ENCODE measurements at places on chromosomes 5 and 9. TPM values are rescaled to one million over a fixed set of nuclear protein-coding genes. Genes with fewer than 3 reads are reported as not detected.

DNA sequence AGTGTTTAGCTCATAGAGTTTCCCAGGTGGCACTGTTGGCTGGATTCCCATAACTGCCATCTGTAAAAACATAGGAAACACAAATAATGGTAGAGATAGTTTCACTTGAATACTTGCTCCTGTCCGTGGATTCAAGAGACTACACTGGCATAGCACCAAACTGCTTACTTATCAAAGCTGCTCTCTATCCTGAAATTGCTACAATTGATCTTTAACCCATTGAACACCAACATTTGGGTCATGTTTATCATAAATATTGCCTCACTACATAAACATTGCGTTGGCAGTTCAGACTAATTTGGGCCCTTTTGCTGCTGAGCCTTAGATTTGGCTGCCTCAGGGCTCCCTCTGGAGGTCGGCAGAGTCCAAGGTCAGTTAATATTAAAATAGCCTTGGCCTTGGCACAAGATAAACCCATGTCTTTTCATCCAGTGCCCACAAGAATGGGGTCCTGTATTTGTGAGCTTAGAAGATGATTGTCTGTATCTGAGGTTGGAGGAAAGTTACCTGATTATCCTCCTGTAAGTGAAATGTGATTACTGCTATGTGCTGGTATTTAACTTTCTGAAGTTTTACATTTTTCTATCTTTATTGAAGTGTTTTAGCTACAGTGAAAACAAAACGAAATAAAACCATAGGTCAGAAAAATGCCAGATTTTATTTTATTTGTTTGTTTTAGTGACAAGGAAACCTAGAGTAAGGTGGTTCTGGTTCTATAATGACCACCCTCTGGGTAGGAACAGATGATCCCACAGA, 4.0 kb upstream of the RANBP3L start:
- H3K4me3 ChIP-seq, result no peak overlapping the region
- DNase-seq, result no peak
- H3K36me3 ChIP-seq, result no peaks in the 10 kb centered on the region
- H3K27ac ChIP-seq, result no peak overlapping the region
- H3K27me3 ChIP-seq, result 0 out of 3 replicates have a peak, but pooled peaks cover 2% of the 10 kb centered on the region
- H3K4me1 ChIP-seq, result no peaks in the 10 kb centered on the region

DNA sequence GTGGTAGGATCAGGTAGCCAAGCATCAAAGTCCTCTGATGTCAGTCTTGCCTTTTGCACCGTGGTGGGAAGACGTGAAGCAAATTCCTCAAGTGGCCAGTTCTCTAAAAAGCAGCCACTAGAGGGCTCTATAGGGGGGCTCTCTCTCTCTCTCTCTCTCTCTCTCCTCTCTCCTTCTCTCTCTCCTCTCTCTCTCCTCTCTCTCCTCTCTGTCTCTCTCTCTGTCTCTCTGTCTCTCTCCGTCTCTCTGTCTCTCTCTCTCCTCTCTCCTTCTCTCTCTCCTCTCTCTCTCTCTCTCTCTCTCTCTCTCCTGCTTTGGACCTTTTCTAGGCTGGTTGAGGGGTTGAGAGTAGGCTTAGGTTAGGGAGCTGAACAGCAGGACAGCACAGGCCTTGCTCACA, 13.9 kb upstream of the OSMR start:
- no peak overlapping the region for H3K27ac ChIP-seq
- no peaks in the 10 kb centered on the region for H3K27me3 ChIP-seq
- H3K4me3 ChIP-seq, result no peak overlapping the region
- DNase-seq, result peak; percentile 41
- H3K4me1 ChIP-seq, result no peaks in the 10 kb centered on the region

DNA sequence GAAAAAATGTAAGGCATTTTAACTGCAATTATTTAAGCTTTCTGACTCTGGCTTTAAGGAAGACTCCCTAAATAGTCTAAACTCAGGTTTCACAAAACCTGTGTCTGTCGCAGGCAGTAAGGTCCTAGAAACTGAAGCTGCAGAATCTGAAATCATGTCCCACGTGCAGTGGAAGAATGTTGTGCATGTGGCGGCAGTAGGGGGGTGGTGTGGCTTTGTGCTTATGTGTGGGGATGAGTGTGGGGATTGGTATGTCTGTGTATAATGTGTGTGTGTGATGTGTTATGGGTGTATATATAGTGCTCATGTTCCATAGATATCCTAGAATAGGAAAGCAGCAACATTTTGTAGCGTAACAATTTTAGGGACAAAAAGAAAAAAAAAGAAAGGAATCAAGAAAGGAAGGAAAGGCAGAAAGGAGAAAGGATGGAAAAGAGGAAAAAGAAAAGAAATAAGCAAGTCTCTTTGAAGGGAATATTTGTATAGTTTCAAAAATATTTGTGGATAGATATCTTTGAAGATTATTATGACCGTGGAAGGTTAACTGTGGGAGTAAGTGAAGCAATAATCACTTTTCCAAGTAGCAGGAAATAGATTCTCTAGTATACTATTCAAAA, 6.6 kb downstream of the ANKDD1B start:
- H3K4me1 ChIP-seq, result peaks cover 47% of the 10 kb centered on the region
- no peaks in the 10 kb centered on the region for H3K36me3 ChIP-seq
- no peak for DNase-seq
- H3K27ac ChIP-seq, result no peak overlapping the region
- H3K4me3 ChIP-seq, result no peak overlapping the region
- H3K27me3 ChIP-seq, result no peaks in the 10 kb centered on the region

- no peak overlapping the region for H3K27ac ChIP-seq
- no peak overlapping the region for H3K4me3 ChIP-seq
- DNase-seq, result no peak
Measured at GRCh38 chr5:4083591-4084337, 488.1 kb downstream of the IRX1 start.

- H3K27ac ChIP-seq, result peak overlapping the region; percentile 81
- H3K27me3 ChIP-seq, result no peaks in the 10 kb centered on the region
- H3K36me3 ChIP-seq, result no peaks in the 10 kb centered on the region
Measured at GRCh38 chr5:81850501-81851357, 99.8 kb upstream of the SSBP2 start.

DNA sequence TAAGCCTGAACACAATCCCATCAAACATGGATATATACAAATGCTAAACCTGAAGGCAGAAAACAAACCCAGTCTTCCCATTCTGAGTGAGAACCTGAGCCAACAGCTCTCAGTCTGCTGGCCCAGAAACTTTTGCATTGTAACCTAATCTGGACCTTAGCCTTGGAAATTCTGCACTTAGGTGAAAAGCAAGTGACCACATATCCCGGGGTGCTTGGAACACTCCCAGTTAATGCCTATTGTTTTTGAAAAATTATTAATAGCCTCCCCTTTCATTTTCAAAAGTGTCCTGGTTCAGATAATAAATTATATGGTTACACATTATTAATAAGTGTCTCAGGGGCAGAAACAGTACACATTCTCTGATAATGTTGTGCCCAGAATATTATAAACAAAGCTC, 228.3 kb upstream of the TARS1 start:
- no peaks in the 10 kb centered on the region for H3K36me3 ChIP-seq
- no peaks in the 10 kb centered on the region for H3K27me3 ChIP-seq
- no peaks in the 10 kb centered on the region for H3K4me1 ChIP-seq

DNA sequence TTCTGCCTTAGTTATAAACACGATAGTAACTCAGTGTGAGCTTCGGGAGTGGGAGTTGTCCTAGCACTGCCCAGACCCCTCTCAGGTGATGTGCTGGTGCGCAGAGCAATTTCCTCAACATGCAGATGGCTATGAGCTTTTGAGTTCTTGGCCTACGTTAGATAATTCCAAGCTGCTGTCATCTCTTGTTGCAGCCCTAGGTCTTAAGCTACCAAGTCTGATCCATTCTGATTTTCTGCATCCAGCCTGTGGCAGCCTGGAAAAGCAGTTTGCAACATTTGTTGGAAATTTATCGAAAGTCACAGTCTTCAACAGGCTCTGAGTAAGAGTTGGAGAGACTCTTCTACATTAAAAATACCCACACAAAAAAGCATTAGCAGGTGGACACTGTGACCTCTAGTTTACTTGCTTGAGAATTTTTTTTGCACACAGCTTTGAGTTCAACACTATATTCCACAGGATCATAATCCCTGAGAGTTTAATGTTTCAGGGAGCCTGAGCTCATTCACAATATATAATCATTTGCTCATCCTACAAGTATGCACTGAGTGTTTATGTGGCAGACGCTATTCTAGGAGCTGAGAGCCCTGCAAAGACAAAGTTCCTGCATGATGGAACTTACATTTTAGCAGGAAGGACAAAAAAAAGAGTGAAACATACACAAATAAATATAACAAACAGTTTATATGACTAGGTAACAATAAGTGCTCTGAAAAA, 91.6 kb downstream of the UBE2QL1 start:
- H3K4me3 ChIP-seq, result no peak overlapping the region
- no peak for DNase-seq
- peaks cover 9% of the 10 kb centered on the region for H3K27me3 ChIP-seq
- H3K36me3 ChIP-seq, result no peaks in the 10 kb centered on the region

Gene PLPPR1
- not detected for total RNA-seq

DNA sequence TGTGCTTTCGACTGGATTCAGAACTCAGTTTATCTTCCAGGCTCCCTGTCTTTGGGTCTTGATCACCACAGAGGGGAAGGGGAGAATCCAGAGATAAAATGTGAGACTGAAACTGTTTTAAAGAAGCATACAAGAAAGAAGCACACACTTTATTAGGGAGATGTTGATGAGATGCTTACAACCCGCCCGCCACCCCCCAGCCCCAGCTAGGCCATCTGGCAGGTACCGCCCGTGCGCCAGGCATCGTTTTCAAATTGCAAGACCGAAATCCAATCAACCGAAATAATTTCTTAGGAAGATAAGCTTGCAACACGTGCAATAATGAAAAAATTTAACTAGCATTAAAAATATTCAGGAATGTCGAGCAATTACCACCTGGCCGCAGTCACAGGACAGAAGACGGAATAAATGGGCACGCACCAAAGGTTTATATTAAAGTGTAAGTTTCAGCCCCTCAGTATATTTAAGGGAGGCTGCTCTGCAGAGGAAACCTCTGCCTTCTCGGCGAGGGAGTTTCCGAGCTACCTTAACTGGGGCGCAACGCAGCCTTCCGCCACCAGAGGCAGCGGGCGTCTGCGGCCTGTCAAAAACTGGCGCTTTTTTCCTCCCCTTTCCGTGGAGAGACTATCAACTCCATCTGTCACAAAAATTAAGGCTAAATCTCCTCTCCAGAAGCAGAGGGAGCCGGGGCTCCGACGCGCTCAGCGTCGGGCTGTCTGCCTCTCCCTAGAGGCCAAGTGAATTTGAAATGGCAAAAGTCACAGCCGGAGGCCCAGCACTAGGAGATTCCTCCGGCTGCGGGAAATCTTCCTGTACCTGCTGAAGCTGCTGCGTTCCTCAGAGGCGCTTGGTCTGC, 996 bp upstream of the GAS1 start:
- no peaks in the 10 kb centered on the region for H3K27me3 ChIP-seq
- H3K4me3 ChIP-seq, result no peak overlapping the region
- H3K4me1 ChIP-seq, result no peaks in the 10 kb centered on the region
- H3K27ac ChIP-seq, result no peak overlapping the region
- DNase-seq, result peak; percentile 56
- H3K36me3 ChIP-seq, result no peaks in the 10 kb centered on the region

GRCh38 chr5:108797396-108797795, 49.7 kb downstream of the FER start:
- H3K27ac ChIP-seq, result no peak overlapping the region
- DNase-seq, result no peak
- no peaks in the 10 kb centered on the region for H3K27me3 ChIP-seq

DNA sequence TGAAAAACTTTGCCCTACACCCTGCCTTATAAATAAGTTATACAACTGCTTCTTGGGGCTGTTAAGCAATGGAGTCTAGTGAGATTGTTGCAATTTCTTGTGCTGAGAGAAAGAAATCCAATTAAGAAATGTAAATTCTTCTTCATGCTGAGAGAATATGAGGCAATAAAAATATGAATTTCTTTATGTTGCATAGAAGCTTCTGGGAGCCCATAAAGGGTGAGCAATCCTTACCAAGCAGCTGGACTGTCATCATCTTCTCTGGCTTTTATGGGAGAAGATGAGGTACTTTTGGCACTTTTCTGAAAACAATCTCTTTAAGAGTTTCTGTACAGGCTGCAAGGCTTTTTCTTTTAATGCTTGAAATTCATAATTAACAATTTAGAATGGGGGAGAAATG, 204.3 kb downstream of the DMRTA1 start:
- no peaks in the 10 kb centered on the region for H3K27me3 ChIP-seq
- DNase-seq, result no peak
- no peak overlapping the region for H3K4me3 ChIP-seq
- H3K4me1 ChIP-seq, result no peaks in the 10 kb centered on the region
- H3K27ac ChIP-seq, result no peak overlapping the region

Gene SV2C
- total RNA-seq, result not detected

Gene FBXO38
- 26.5 TPM for total RNA-seq

Gene CDH12
- 1.4 TPM for total RNA-seq

DNA sequence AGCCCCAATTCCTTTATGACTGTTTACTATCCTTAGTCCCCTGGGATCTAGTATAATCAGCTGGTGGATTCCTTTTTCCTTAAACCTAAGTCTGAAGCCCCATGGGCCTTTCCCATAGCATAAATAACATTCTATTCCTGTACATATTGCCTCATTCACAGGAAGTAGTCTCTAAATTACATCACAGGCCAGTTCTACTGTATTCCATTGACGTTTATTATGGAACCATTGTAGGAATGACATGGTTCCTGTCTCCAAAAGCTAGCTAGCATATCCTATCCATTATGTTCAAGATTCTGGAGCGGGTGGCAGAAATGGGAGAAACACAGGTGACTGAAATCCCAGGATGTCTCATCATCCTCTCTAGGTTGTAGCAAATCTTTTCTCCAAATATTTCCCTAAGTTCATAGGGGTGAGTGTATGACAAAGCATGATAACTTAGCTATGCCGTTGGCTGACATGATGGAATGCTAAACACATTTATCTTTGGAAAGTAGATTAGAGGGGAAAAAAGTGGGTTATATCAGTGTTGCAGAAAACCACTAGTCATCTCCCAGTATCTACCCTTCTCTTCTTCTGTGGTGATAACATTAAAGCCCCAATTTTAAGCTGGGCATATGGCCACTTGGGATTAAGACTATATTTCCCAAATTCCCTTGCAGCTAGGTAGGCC, 140.1 kb downstream of the FGF1 start:
- no peak for DNase-seq
- no peaks in the 10 kb centered on the region for H3K36me3 ChIP-seq
- peaks cover 2% of the 10 kb centered on the region for H3K27me3 ChIP-seq
- peaks cover 6% of the 10 kb centered on the region for H3K4me1 ChIP-seq
- H3K27ac ChIP-seq, result no peak overlapping the region

Gene FKTN
- total RNA-seq, result 10.4 TPM

- H3K27me3 ChIP-seq, result peaks cover 20% of the 10 kb centered on the region
- 0 out of 2 replicates have a peak, but pooled peaks cover 4% of the 10 kb centered on the region for H3K4me1 ChIP-seq
- H3K36me3 ChIP-seq, result no peaks in the 10 kb centered on the region
- peak; percentile 17 for DNase-seq
- no peak overlapping the region for H3K4me3 ChIP-seq
Measured at GRCh38 chr9:127112056-127112455, 10.4 kb downstream of the ANGPTL2 start.

- DNase-seq, result no peak
- no peaks in the 10 kb centered on the region for H3K36me3 ChIP-seq
- no peak overlapping the region for H3K4me3 ChIP-seq
- H3K27ac ChIP-seq, result no peak overlapping the region
- no peaks in the 10 kb centered on the region for H3K4me1 ChIP-seq
Measured at GRCh38 chr5:93602241-93603077, 19.4 kb downstream of the NR2F1 start.
